Caco-2 (cell line): ENCODE measurements at places on chromosomes 7 and 10.

GRCh38 chr7:36638140-36638539 lies 86.2 kb downstream of the AOAH start:
- no peaks in the 10 kb centered on the region for H3K36me3 ChIP-seq
- H3K4me1 ChIP-seq: no peaks in the 10 kb centered on the region
- H3K27ac ChIP-seq: no peak overlapping the region
- DNase-seq: no peak
- no peaks in the 10 kb centered on the region for H3K27me3 ChIP-seq

DNA sequence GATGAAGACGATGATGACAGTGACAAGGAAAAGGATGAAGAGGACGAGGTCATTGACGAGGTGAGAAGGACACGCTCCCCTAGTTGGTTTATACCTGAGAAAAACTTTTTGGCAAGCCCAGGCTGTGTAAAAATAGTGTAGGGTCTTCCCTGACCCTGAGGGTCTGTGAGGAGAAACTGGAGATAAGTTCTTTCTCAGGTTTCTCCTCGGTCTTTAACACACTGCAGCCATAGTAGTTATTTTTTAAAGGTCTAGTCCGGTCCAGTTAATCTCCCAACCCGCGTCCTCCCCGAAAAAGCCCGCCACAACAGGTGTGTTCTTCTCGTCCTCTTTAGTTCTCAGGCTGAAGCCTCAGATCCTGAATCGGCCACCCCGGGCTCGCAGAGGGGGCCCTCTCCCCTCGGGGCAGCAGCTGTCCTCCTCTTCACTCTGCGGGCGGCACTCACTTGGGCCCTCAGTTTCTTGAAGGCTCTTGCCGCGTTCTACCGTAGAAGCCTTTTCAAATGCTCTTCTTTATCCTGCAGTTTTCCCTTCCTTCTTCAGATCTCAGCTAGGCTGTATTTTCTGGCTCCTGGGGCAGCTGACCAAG lies 411 bp downstream of the BCCIP start:
- no peak overlapping the region for H3K27ac ChIP-seq
- peak; percentile 33 for DNase-seq
- H3K27me3 ChIP-seq: no peaks in the 10 kb centered on the region
- peaks cover 2% of the 10 kb centered on the region for H3K36me3 ChIP-seq
- peaks cover 4% of the 10 kb centered on the region; the same call in 1 of the 2 replicates for H3K4me1 ChIP-seq

DNA sequence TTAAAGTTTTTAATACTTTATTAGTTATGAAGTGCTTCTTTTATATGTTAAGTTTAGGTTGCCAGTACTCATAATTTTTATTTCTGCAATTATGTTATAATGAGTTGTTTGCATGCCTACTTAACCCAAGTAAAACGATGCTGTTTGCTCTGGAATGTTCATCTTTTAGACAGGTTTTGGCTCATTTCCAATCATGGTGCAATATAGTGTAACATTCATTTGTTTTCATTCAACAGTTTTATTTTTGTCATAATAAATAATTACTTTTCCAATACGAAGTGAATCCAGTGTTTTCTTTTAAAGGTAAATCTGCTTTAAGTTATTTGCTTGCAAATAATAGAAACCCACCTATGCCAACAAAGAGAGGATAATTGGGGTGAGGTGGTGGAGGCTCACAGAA lies 22.1 kb downstream of the ARL5B start:
- no peak overlapping the region for H3K4me3 ChIP-seq
- DNase-seq: no peak
- peak overlapping the region; percentile 83 for H3K27ac ChIP-seq
- H3K27me3 ChIP-seq: no peaks in the 10 kb centered on the region
- H3K36me3 ChIP-seq: no peaks in the 10 kb centered on the region; the same call in 1 of the 2 replicates

DNA sequence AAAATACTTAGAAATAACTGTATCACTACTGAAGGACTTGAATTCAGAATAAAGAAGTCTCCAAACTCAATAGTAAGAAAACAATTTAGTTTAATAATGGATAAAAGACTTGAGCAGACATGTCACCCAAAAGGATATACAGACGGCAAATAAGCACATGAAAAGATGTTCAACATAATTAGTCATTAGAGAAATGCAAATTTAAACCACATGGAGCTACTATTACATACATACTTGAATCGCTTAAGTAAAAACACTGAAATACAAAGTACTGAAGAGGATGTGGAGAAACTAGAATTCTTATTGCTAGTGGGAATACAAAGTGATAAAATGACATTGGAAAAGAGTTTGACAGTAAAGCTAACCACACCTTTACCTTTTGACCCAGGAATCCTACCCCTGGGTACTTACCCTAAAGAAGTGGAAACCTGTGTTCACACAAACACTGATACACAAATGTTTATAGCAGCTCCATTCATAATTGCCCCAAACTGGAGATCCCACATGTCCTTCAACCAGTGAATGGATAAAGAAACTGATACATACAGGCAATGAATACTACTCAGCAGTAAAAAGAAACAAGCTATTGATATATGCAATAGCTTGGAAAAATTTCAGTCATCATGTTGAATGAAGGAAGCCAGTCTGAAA lies 54.3 kb upstream of the NFKB2 start:
- H3K36me3 ChIP-seq: no peaks in the 10 kb centered on the region
- H3K27me3 ChIP-seq: no peaks in the 10 kb centered on the region
- H3K4me3 ChIP-seq: no peak overlapping the region
- no peak overlapping the region for H3K27ac ChIP-seq
- H3K4me1 ChIP-seq: no peaks in the 10 kb centered on the region

DNA sequence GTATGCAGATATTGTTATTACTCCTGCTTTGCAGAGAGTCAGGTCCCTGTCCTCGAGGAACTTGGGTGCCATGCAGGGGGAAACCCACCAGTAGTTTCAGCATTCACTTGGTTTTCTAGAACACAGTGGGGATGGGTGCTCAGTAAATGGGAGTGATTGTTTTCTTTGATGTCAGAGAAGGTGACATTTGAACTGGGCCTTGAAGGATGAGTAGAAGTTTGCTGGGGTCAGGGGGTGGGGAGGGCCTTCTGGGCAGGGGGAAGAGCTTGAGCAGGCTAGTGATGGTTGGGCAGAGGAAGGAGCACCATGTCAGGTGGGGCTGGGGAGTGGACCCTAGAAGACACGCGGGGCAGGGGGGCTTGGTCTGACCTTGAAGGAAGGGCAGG lies 5.9 kb downstream of the ADAMTS14 start:
- no peaks in the 10 kb centered on the region for H3K36me3 ChIP-seq
- H3K27ac ChIP-seq: no peak overlapping the region
- no peak for DNase-seq
- peaks cover under 1% of the 10 kb centered on the region; the same call in 1 of the 2 replicates for H3K27me3 ChIP-seq
- H3K4me3 ChIP-seq: no peak overlapping the region

- H3K4me3 ChIP-seq: no peak overlapping the region
- H3K36me3 ChIP-seq: no peaks in the 10 kb centered on the region
- no peak for DNase-seq
- no peaks in the 10 kb centered on the region for H3K4me1 ChIP-seq
- no peaks in the 10 kb centered on the region for H3K27me3 ChIP-seq
- H3K27ac ChIP-seq: no peak overlapping the region
Observed at GRCh38 chr7:113875224-113875623, 43.6 kb downstream of the PPP1R3A start.

- H3K4me1 ChIP-seq: no peaks in the 10 kb centered on the region
- no peak for DNase-seq
- no peak overlapping the region for H3K27ac ChIP-seq
- no peak overlapping the region for H3K4me3 ChIP-seq
- H3K27me3 ChIP-seq: no peaks in the 10 kb centered on the region
- H3K36me3 ChIP-seq: no peaks in the 10 kb centered on the region
Observed at GRCh38 chr10:28094121-28094520, 95.2 kb upstream of the ODAD2 start.

DNA sequence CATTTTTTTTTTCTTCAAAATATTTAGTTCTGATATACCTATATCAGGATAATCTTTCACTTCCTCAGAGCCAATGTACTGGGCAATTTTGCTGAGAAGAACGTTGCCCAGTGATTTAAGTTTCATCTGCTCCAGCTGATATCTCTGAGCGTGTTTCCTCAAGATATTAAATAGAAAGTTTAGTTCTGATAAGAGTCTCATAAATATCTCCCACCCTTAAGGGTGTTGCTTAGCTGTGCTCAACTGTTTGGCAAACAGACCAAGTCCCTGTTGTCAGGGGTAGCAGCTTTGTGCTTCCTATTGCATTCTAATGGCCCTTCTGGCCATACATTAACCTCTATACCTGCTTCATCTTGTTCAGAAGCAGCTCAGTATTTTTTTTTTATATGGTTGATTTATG lies 84.7 kb upstream of the GPR141 start:
- H3K4me3 ChIP-seq: no peak overlapping the region
- H3K27ac ChIP-seq: no peak overlapping the region
- no peaks in the 10 kb centered on the region for H3K36me3 ChIP-seq
- DNase-seq: no peak
- no peaks in the 10 kb centered on the region for H3K27me3 ChIP-seq

- DNase-seq: no peak
- H3K27me3 ChIP-seq: no peaks in the 10 kb centered on the region
- H3K4me1 ChIP-seq: peaks cover 28% of the 10 kb centered on the region
- H3K27ac ChIP-seq: peak overlapping the region; percentile 65
- peak overlapping the region; percentile 81 for H3K4me3 ChIP-seq
Observed at GRCh38 chr7:74454021-74454924, 567 bp downstream of the GTF2IRD1 start.

DNA sequence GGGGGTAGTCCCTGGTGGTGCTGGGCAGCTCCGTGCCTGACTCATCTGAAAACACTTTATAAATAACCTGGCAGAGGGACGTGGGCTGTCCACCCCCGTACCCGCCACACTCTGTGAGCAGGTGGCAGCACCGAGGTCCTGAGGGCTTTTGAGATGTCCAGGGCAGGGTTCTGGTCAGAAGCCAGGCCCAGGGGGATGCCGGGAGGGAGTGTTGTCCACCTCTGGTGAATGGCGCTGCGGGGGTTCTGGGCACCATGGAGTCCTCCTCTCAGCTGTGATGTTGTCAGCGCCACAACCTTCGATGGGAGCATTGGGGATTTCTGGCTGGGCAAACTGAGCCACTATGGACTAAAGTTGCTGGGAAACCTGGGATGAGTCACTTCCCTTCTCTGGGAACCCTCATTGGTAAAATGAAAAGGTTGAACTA lies 27.4 kb upstream of the GOLGA7B start:
- no peak for DNase-seq
- H3K4me3 ChIP-seq: no peak overlapping the region
- H3K36me3 ChIP-seq: no peaks in the 10 kb centered on the region

GRCh38 chr10:30422981-30423654 lies 10.9 kb upstream of the MAP3K8 start:
- H3K4me1 ChIP-seq: peaks cover 52% of the 10 kb centered on the region
- no peaks in the 10 kb centered on the region for H3K27me3 ChIP-seq
- H3K36me3 ChIP-seq: no peaks in the 10 kb centered on the region

DNA sequence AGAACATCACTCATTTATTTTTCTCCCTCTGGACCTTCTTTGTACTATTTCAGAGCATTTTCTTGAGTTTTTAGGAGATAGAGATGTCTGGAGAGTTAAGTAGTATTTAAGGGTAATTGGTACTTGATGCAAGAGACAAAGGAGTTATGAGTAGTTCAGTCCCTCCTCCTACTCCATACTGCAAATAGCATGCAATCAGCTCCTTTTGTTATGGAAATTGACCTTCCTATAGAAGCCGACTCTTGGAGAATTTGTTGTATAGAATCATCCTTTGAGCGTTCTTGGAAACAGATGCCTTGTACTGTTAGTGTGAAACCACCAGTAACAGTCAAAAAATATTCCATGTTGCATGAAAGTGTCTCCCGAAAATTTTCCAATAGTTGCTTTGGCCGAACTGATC lies 428.2 kb upstream of the GALNT17 start:
- DNase-seq: no peak
- H3K27ac ChIP-seq: no peak overlapping the region
- H3K4me3 ChIP-seq: no peak overlapping the region
- peaks cover 3% of the 10 kb centered on the region; the same call in 1 of the 2 replicates for H3K36me3 ChIP-seq
- no peaks in the 10 kb centered on the region for H3K4me1 ChIP-seq
